ENCODE measurements at places on chromosomes 12 and 14. TPM values are rescaled to one million over a fixed set of nuclear protein-coding genes. Genes with fewer than 3 reads are reported as not detected.

Gene MYF5
- total RNA-seq, result not detected

Gene KLHDC1
- total RNA-seq, result 0.76 TPM

Gene LUM
- total RNA-seq, result 0.21 TPM

Gene PLEKHH1
- total RNA-seq, result 3.5 TPM

Gene LMNTD1
- not detected for total RNA-seq

Gene NDUFB1
- total RNA-seq, result 345 TPM

Gene SLCO1B1
- total RNA-seq, result 0.42 TPM

Gene PTGDR
- total RNA-seq, result not detected

Gene PLEKHG7
- 0.10 TPM for total RNA-seq
